ENCODE measurements at places on chromosomes 3 and 15. TPM values are rescaled to one million over a fixed set of nuclear protein-coding genes. Genes with fewer than 3 reads are reported as not detected.

Gene BNC1
- 3.3 TPM for total RNA-seq

DNA sequence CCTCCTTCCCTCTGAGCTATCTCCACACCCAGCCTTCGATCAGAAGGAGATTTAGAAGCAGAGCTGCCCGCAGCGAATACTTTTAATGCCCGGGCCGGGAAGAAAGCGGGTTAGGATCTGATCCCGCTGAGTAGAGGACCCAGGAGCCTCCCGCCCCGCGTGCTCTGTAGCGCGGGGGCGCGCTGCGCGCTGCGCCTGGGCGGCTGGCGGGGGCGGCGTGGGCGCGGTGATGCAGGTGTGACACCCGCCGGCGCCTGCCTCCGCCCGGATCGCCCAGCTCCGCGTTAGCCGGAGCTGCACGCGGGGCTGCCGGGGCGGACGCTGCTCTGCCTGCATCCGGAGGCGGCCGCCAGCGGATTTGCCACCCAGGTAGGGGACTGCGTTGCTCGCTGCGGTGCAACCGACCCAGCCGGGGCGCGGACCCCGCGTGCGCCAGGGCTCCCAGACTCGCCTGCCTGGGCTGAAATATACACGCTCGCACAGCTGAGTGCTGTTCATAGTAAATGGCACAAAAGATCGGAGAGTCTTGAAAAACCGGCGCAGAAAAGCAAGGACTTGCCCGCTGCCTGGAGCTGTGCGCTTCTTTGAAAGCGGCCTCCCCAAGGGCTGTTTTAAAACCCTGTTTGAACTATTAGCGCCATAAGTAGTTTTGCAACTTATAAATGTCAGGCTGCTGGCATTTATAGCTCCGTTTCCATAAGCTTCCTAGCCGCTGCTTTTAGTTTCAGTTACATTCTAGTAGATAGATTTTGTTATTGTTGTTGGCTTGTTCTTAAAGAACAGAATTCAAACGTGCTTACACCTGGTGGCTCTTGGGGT is at the start of gene SV2B:
SV2B (plus strand) TSS at position 263 of the 819 bp plus-strand sequence. CDS start 126,007 bp downstream, outside the sequence.
- peak; percentile 73 for DNase-seq

- DNase-seq, result no peak
Measured at GRCh38 chr3:126659915-126660886, 5.3 kb upstream of the TXNRD3 start.

GRCh38 chr15:96093063-96093462 is 237.4 kb upstream of the NR2F2 start:
- no peak for DNase-seq

- DNase-seq, result no peak
Measured at GRCh38 chr3:25515171-25515570, 87.1 kb downstream of the RARB start.

DNA sequence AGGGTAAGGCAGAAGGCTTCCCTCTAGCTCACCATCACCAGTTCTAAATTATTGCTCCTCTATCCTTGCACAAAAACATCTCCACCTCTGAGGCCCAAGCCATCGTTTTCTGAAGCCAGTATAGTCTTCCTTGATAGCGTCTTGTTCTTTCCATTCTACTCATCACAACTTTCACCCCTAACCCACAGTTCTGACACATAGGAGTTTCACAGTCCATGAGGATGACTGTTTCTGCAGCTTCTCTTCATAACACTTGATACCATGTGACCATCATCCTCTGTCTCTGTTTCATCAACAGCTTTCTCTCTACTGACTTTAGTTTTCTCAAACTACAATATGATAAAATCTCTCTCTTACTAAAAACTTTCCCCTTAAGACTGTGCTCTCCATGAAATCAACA is 1166.5 kb downstream of the ROBO1 start:
- DNase-seq, result no peak

DNA sequence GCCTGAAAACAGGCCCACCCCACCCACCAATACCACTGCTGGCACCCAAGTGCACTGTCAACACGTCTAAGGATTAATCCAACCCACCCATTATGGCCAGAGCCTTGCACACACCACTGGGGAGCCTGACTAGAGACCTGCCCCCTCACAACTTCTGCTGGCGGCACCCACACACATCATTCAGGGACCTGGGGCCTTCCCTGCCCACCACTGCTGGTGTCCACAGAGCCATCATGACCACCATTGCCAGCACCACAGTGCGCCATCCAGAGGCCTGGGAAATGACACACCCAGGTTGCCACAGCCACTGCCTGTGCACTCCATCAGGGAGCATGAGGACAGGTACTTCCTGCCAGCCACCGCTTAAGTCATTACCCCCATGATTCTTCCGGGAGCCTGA is 67.0 kb upstream of the IMPG2 start:
- no peak for DNase-seq
